HS-5 (cell line): ENCODE measurements at places on chromosomes 12 and 14.

- no peak for DNase-seq
These were observed 198.8 kb downstream of the KITLG start for GRCh38 chr12:88381466-88381865.

DNA sequence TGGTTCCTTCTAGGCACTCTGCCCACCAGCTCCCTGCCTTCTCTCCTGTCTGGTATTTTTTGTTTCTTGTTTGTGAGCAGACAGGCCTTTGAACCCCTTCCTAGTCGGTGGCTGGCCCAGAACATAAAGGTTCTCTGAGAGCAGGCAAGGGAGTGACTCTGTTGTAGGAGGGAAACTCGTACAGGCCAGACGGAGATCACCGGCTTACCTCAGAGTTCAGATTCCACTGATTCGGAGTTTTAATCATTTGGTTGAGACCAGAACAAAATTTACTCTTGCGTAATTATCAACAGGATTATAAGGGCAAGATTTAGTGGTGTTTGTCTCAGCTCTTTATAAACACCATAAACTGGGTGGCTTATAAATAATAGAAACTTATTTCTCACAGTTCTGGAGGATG is 128.3 kb downstream of the PLXNC1 start:
- no peak for DNase-seq

DNA sequence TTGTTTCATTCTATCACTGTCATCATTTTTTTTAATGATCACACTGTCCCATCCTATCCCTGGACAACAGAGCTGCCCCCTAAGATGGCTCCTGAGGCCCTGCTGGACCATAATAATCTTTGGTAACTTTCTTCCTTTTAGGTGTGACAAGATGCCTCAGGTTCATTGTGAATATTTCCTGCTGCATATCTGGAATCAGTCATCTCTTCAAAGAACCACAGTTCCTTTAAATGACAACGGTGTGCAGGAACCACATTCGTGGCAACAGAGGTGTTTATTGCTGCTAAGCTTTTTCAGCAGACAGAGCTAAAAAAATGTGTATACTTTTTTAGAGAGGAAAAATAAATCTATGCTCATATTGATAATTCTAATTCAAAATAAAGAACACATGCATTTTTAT is 312.9 kb downstream of the MED13L start:
- DNase-seq: no peak

GRCh38 chr14:31449971-31450610 is 7.2 kb downstream of the DTD2 start:
- no peak for DNase-seq

DNA sequence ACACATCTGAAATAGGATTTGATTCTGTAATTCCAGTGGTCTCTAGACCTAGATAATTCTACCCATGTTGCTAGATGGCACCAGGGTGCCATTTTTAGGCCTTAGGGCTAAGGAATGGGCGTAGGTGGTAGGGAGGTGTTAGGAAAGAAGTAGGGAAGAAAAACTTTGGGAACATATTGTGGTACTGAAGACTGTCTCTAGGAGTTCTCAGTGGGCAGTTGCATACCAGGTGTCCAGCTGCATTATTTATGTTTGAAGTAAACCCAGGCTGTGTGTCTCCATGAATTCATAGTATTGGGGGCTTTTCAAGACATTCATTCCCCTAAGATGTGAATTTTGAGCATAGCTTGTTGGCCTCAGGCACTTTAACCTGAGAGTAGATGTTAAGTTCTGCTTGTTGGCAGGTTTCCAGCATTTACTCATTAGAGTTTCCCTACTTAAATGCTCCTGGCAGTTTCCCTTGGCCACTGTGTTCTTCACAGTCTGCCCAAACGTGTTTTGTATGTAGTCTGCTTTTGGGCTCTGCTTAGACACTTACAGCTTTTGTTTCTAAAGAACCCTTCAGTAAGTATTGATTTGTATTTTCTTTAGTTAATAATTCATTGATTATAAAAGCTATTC is 31.5 kb upstream of the CCT2 start:
- DNase-seq: no peak

DNA sequence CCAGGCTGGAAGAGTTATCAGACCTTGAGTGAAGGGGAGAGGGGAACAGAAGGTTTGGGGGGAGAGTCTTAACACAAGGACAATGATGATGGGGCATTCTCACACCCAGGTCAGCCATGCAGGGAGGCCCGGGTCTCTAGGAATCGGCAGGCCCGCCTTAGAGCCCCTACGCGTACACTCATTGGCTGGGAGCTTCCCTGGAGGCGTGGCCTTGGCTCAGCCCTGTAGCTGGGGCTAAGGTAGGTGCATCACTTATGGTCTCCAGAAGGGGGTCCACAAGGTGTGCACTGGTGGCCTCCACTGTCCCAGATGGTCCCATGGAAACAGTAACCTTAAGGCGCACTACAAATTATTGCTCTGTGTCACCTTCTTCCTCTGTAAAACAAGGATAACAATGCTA is 660.1 kb downstream of the MED13L start:
- DNase-seq: no peak

- no peak for DNase-seq
These were observed 54.8 kb downstream of the KCTD10 start for GRCh38 chr12:109422251-109422650.

DNA sequence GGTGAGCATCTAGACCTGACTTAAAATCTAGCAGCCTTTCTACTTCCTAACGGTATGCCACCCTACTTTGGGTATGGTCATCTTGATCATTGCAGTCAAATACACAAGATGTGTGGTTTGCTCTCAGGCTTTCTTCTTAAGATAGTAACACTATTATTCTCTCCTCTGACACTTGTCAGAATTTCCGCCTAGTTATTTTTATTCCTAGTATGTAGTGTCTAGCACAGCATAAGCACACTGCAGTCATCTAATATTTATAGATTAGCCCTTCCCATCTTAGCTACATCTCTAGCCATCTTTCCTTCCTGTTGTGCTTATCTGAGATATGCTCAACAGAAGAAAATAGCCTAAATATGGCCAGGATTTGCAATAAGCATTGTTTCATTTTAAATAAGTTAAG is 180.1 kb downstream of the C12orf50 start:
- DNase-seq: no peak

GRCh38 chr12:12212769-12213168 is 54.1 kb downstream of the LRP6 start:
- no peak for DNase-seq

DNA sequence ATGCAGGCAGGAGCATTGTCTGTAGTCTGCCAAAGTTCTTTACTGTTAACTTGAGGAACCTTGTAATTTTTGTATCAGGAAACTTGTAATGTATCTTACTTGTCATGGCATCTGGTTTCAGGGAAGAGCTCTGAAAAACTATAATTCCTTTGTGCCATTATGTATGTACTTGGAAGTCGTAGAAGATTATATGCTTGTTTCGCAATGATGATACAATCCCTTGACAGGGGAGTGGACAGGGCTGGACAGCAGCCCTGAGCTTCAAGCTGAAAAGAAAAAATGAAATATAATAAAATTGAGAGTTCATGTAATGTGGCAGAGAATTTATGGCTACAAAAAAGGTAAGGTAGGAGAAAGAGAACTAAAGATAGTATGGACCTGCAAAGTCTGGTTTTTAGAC is 7.4 kb upstream of the DLGAP5 start:
- no peak for DNase-seq

DNA sequence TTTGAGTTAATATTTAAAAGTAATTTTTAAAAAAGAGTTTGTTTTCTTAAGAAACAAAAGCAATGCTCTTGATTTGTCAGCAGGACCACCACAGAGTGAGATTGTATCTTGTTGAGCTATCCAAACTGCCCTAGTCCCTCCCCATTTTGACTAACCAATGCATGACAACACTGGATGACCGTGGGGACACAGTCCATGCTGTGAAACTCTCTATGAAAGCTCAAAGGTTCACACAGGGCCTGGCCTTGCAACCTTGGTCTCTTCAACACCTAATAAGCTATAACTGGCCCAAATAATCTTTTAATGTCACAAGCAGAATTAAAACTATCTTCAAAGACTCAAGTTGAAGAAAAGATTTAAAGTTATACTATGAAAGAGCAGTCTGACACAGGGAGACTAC is 13.5 kb downstream of the ETFRF1 start:
- DNase-seq: no peak

GRCh38 chr14:29805415-29806123 is 122.1 kb downstream of the PRKD1 start:
- peak; percentile 60 for DNase-seq

GRCh38 chr12:70661466-70662161 is 24.4 kb upstream of the PTPRB start:
- DNase-seq: peak; percentile 84

DNA sequence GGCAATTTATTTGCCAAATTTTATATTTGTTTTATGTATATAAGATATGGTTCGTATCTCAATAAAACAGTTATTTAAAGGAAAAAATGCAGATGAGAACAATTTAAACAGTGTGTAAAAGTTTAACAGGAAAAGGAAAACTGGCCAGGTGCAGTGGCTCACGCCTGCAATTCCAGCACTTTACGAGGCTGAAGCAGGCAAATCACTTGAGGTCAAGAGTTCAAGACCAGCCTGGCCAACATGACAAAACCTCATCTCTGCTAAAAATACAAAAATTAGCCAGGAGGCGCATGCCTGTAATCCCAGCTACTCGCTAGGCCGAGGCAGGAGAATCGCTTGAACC is 22.3 kb downstream of the G2E3 start:
- DNase-seq: no peak

GRCh38 chr12:104702565-104703139 is 245.9 kb downstream of the CHST11 start:
- DNase-seq: no peak

DNA sequence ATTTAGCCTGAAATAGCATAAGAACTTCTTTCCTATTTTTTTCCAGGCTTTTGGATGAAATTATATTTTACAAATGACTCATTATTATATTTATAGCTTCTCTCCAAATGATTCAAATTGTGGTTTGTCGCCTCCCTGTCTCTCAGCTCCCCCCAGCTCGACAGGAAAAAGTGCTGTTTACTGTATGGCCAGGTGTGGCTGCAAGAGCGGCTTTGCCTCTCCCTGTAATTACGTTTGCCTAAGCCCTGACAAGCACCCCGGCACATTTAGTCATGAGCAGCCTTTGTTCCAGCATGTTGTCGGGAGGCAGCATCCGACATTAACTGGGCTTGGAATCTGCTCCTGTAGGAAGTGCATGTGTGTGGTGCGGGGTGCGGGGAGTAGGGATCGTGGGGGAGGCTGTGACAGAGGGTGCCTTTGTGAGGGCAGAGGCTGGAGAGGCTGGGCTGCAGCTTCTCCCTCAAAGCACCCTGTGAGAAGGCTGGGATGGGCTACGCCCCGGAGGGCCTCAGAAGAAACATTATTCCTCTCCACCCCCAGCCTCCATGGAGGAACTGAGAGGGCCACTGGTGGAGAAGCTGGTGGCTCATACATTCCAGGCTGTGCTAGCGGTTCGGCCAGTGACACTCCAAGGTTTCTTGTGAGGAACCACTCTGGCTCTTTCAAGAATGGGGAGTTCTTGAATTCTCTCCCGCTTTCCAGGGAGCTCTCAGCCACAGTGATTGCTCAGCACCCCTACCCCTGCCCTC is 42.1 kb upstream of the CTDSP2 start:
- DNase-seq: no peak

- DNase-seq: no peak
These were observed 19.6 kb downstream of the POMT2 start for GRCh38 chr14:77301103-77301502.

DNA sequence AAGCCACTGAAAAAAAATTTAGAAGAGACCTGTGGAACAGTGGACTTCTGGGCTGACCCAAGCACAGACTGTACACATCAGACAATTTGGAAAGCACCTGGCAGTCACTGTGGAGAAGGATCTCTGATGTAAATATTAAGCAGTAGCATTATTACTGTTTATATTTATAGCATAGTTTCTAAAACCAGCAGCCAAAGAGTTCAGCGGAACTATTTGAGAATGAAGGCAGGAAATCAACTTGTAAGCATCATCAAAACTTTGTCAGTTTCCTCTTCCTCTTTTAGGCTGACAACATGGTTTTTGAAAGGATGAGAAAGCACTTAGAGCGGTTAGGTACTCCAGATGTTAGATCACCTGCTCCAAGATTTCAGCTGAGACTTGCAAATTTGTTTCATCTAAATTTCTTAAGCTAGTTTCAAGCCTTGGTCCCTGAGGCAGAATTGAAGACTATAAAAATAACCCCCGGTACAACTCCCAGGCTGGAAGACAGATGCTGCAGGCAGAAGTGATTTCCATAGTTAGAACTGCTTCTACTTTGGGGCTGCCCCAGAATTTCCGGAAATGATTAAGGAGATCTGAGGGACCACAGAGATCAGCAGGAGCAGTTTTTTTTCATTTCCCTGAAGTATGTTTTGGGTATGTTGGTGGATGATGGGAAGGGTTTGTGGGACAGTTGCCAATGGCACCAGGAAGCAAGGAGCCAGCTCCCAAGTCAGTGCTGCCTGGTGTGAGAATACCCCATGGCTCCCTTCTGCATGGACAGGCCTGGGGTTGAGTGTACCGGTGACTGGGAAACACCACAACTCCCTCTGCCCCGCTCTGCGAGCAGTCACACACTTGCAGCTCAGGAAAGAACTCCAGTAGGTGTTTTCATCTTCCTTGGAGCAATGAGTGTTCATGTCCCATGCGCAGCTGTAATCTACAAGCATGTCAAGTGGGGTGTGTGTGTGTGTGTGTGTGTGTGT is 354.5 kb downstream of the NUAK1 start:
- DNase-seq: no peak

GRCh38 chr12:93165384-93165932 is 212.3 kb upstream of the NUDT4 start:
- no peak for DNase-seq

DNA sequence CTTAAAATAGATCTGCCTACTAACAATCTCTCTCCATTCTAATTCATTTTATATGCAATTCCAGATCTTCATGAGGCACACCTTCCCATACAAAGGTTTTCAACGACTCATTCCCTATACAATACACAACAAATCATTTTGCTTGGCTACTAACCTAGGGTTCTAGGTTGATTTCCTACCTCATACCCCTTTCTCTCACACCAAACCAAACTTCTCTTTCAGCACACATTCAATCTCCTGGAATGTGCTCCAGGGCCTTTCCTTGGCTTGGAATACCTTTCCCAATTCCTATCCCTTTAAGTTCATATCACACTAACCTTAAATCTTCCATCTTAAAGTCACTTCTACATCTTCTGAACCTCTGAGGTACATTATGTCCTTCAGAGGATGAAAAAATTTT is 38.7 kb upstream of the MTERF2 start:
- no peak for DNase-seq

DNA sequence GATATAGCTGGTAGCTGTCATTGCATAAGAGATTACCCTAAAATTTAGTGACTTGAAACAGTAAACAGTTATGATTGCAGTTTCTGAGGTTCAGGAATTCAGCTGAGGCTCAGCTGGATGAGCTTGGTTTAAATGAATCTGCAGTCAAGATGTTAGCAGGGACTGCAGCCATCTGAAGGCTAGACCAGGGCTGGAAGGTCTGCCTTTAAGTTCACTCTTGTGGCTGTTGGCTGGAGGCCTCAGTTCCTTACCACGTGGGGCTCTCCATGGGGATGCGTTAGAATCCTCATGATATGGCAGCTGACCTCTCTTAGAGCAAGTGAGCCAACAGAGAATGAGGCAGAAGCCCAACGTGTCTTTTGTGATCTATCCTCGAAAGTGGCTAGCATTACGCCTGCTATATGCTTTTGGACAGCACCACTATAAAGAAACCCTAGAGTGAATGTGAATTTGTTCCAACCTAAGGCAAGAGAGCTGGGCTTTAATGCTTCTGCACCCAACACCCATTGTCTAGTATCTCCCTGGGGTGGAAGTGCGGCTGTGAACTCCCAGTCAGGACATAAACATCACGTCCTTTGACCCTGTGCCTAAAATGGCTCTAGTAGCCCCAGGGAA is 26.0 kb downstream of the HSPB8 start:
- no peak for DNase-seq
